ENCODE measurements at places on chromosomes 16 and 17. TPM values are rescaled to one million over a fixed set of nuclear protein-coding genes. Genes with fewer than 3 reads are reported as not detected.

GRCh38 chr17:65556910-65557348 is 4.5 kb downstream of the AXIN2 start:
- H3K36me3 ChIP-seq, result no peaks in the 10 kb centered on the region
- no peaks in the 10 kb centered on the region for H3K27me3 ChIP-seq
- no peak overlapping the region for H3K27ac ChIP-seq
- DNase-seq, result no peak
- peaks cover 13% of the 10 kb centered on the region for H3K4me1 ChIP-seq
- no peak overlapping the region for H3K4me3 ChIP-seq

DNA sequence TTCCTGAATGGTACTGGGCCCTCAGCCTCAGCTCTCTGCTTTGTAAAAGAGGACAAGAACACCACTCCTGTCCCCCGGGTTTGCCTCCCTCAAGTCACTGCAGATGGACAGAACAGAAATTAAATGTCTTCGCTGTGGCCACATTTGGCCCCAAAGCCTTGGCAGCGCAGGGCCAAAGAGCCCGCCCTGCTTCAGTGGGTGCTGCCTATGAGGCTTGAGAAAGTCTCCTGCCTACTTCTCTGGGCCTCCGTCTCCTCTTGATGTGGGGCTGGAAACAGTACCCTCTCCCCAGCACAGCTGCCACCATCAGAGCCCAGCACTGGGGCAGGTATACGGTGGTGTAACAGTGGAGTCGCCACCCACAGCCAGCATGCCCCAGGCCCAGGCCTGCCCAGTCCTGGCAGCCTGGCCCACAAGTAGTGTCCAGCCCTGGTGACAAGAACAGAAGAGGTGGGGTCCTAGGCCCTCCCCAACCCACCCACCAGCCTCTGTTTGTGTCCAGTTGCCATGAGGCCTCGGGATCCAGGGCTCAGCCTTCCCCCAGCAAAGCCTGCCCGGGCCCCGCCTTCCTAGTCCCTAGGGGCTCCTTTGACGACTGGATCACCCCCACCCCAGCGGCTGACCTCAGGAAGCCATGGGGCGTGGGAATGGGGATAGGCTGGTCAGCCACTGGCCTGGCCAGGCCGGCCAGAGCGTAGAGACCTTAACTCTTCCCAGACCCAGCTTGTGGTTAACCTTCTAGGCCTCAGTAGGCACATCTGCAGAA is 3.9 kb upstream of the TPPP3 start:
- no peaks in the 10 kb centered on the region for H3K36me3 ChIP-seq
- H3K27me3 ChIP-seq, result peaks cover 13% of the 10 kb centered on the region
- DNase-seq, result peak; percentile 63

DNA sequence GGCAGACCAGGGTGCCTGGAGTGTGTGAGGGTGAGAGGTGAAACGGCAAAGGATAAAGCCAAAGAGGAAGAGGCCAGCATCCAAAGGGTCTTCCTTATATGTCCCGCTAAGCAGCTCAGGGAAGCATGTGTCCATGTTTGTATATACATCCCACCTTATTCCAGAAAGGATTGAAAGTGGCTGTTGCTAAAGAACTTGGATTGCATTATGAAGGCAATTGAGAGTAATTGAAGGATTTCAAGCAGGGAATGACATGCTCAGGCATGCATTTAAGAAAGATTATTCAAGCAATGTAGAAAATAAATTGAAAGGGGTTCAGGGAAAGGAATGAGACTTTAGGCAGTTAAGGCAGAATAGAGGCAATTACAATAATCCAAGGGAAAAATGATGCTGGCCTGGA is 237.6 kb upstream of the SOX9 start:
- H3K36me3 ChIP-seq, result no peaks in the 10 kb centered on the region
- no peaks in the 10 kb centered on the region for H3K4me1 ChIP-seq
- no peak overlapping the region for H3K27ac ChIP-seq
- H3K27me3 ChIP-seq, result no peaks in the 10 kb centered on the region
- no peak for DNase-seq

The FN3K gene
- total RNA-seq, result 10.9 TPM

The PIRT gene
- not detected for total RNA-seq
